Coronary artery (tissue), 2 donors: ENCODE measurements at places on chromosomes 11 and 22.

GRCh38 chr11:8989453-8989852 lies 14.3 kb downstream of the NRIP3 start:
- DNase-seq, result no peak

DNA sequence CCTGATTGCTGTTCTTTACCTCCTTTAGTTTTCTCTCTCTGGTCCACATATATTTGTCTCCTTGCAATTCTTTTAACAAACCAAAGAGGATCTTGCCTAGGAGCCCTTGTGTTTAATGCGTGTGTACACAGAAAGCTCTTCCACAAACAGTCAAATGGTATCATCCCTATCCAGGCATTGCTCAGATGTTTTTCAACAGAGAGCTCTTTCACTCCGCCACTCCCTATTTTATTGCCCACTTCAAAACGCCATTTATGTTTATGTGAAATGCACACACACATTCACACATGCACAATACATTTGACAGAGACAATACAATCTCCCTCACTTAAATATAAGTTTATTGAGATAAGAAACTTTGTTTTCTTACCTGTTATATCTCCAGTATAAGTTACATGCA lies 4.7 kb downstream of the OR5AP2 start:
- no peak for DNase-seq

- DNase-seq, result no peak
These were observed 18.1 kb upstream of the ACR start for GRCh38 chr22:50719814-50720300.

DNA sequence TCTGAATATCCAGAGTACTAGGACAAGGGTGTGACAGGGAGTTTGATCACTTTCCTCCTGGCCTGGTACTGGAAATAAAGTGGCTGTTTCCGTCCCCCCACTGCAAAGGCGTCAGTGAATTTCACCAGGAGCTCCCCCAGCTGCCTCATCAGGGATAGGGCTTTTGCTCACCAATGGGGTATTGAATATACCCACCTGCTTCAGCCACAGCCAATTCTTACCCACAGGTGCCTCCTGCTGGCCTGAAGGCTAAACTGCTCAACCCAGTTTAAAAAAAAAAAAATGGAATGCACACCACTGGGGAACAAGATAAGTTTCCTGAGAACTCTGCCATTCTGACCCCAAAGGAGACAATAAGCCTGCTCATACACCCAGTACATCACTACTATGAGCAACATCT lies 65.3 kb upstream of the MS4A8 start:
- no peak for DNase-seq

DNA sequence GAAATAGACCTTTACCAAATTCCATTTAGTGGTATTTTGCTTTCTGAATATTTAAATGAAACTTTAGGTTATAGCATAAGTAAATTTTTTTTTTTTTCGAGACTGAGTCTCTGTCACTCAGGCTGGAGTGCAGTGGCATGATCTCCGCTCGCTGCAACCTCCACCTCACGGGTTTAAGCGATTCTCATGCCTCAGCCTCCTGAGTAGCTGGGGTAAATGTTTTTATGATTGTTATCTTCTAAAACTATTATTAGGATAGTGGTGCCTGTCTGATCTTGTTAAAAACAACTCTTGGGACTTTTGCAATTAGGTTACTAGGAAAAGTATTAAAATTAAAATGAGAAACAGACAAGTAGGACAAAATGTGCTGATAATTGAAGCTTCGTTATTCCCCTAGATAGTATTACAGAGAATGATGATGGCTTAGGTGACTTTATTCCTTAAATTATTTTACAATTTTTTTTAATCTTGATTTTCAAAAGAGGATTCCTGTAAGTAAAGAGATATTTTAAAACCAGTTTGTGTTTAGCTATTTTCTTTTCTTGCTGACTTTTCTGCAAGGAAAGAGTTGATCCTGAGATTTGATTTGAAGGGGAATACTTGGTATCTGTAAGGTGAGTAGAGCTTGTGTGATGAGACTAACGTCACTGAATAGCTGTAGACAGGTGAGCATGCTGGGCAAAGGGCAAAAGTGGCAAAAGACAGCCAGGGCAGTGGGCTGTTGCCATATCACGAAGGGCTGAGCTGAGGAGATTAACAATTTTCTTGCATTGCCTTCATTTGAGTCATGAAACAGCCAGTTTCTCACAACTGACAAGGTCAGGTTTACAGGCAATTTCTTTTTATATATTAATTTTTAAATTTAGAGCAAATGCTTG lies 20.8 kb downstream of the CRKL start:
- no peak for DNase-seq

DNA sequence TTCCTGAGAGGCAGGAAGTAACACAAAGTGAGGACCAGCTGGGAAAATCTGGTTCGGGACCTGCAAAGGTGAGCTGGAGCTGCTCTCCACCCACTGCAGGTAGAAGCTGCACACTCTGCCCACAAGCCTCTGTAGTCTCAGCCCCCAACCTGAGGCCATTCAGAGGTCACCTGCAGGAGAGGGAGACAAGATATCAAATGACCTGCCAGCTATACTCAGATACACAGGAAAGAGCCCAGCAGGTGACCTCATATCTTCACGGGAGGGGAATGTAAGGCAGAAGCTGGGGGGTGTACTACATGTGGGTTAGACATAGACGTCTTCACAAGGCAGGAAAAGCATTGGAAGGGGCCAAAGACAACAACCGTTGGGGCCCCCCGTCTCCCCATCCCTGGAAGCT lies 86.1 kb downstream of the APIP start:
- no peak for DNase-seq

DNA sequence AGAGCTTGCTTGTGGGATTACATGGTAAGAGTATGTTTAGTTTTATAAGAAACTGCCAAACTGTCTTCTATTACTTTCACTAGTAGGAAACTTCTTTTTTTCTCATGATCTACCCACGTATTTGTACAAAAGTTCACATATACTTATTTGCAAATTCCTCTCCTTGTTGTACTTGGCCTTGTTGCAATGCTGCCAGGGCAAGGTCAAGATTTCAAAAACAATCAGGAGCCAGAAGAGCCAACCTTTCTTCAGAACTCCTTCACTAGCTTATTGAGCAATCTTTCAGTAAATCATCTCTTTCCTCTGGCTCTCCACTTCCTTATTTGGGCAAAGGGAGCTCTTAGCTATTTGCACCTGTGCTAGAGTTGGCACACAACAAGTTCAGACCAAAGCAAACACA lies 9.7 kb downstream of the SRSF8 start:
- DNase-seq, result no peak

DNA sequence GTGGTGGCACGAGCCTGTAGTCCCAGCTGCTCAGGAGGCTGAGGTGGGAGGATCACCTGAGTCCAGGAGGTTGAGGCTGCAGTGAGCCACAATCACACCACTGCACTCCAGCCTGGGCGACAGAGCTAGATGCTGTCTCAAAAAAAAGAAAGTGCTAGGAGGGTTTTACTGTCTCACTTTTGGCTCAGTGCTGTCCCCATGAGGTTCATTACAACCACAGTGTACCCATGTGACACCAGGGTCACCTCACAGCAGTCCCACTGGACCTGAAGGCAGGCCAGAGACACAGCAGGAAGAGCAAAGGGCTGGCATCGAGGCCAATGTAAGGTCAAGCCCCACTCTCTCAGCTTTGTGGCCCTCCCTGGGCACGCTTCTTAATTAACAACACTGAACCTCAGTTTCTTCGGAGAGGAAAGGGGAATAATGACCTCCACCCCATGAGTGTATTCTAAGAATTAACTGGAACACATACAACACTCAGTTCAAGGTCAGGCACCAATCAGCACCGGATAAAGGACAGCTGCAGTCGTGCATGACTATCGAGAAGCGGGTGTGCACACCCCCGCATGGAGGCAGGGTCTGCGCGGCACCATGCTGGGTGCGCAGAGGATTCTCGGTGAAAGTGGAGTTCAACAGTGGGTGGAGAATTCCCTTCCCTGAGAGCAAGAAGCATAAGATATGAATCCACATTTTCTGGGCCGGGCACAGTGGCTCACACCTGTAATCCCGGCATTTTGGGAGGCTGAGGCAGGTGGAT lies 30.9 kb upstream of the BAIAP2L2 start:
- DNase-seq, result peak; percentile 41

- DNase-seq, result peak; percentile 78
These were observed at the start of gene SYTL2 for GRCh38 chr11:85810871-85811611. SYTL2 (minus strand) TSS chr11:85811141; CDS start chr11:85757725, 53,416 bp downstream.

DNA sequence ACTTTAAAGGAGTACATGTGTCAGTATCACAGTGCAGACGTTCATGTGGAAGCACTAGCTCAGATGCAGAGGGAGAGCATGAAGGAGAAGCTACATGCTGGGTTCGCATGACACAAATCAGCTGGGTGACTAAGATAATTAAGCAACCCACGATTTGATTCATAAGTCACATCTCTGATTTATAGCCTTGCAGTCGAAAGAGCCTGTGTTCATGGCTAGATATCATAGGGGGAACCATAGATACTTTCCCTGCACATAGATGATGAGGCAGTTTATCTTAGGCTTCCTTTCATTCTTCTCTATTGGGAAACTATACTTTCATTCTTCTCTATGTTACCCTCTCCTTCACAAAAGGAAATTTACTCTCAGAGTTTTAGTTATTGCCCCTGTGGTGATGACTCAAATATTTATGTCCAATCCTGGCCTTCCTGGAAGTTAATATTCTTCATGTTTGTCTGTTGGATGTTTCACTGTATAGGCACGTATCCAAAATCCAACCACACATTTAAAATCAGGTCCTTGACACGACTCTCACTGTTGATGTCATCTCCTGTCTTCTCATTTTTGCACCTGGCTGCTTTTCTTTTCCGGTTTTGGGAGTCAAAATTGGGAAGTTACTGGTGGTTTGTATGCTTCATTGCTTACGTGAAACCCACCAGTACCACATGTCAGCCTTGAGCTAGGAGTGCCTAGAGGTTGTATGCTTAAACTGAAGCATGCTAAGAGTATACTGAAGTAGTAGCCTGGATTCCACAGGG lies 56.3 kb upstream of the SLC5A12 start:
- no peak for DNase-seq

GRCh38 chr11:105458071-105458470 lies 151.8 kb upstream of the GRIA4 start:
- DNase-seq, result no peak

- no peak for DNase-seq
These were observed 35.4 kb downstream of the PAK1 start for GRCh38 chr11:77438487-77438886.

GRCh38 chr11:102546923-102547471 lies 16.4 kb upstream of the MMP7 start:
- DNase-seq, result no peak
